ENCODE measurements at places on chromosomes 6 and 20.

GRCh38 chr6:28811873-28812272 is 111.9 kb downstream of the TRIM27 start:
- DNase-seq, result no peak

GRCh38 chr20:6122111-6122872 is 538 bp downstream of the FERMT1 start:
- DNase-seq, result no peak

GRCh38 chr6:88359530-88360202 is 193.5 kb upstream of the CNR1 start:
- no peak for DNase-seq

GRCh38 chr6:14857501-14857900 is 388.4 kb upstream of the JARID2 start:
- DNase-seq, result peak; percentile 46

DNA sequence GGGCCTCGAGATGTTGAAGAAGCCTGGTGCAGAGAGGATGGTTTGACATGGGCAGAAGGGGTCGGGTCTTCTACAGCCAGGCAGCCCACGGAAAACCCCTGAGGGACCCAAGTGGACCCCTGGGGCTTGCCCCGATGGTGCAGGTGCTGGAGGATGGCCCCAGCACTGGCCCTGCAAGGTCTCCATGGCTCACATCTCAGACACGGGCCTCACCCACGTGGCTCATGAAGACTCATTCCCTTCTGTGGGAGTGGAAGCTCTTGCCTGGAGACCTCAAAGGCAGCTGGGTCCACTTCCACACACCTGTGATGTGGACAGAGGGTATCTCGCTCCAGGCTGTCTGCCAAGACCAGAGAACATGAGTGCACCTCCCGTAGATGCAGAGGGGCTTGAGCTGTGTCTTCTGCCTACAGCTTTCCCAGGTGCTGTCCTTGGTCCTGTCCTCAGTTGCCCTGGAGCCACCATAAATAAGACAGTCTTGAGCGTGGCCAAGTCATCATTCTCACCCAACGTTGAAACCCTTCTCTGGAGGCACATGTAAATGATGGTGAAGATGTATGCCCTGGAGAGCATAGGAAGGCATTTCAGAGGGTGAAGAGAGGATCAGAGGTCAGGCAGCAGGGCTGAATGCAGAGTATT is 108.0 kb downstream of the SYNDIG1 start:
- DNase-seq, result no peak

DNA sequence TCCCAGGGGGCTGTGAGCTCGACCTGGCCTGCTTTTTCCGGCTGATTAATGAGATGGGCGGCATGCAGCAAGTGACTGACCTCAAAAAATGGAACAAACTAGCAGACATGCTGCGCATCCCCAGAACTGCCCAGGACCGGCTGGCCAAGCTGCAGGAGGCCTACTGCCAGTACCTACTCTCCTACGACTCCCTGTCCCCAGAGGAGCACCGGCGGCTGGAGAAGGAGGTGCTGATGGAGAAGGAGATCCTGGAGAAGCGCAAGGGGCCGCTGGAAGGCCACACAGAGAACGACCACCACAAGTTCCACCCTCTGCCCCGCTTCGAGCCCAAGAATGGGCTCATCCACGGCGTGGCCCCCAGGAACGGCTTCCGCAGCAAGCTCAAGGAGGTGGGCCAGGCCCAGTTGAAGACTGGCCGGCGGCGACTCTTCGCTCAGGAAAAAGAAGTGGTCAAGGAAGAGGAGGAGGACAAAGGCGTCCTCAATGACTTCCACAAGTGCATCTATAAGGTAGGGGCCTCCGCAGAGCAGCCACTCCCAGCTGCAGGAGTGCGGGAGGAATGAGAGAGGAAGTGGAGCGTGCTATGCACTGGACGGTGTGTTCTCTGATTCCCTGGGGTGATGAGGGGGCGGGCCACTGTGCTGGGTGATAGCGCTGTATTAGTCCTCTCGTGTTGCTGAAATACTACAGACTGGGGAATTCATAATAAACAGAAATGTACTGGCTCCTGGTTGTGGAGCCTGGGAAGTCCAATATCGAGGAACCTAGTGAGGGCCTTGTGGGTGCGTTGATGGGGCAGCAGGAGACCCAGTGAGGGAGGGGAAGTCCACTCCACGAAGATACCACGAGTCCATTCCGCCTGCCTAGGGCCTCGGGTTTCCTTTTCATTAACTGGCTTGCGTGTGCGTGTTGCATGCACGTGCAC is 161.7 kb downstream of the DTNBP1 start:
- DNase-seq, result no peak

- DNase-seq, result no peak
Observed at GRCh38 chr6:136351518-136352110, 62.0 kb upstream of the BCLAF1 start.

DNA sequence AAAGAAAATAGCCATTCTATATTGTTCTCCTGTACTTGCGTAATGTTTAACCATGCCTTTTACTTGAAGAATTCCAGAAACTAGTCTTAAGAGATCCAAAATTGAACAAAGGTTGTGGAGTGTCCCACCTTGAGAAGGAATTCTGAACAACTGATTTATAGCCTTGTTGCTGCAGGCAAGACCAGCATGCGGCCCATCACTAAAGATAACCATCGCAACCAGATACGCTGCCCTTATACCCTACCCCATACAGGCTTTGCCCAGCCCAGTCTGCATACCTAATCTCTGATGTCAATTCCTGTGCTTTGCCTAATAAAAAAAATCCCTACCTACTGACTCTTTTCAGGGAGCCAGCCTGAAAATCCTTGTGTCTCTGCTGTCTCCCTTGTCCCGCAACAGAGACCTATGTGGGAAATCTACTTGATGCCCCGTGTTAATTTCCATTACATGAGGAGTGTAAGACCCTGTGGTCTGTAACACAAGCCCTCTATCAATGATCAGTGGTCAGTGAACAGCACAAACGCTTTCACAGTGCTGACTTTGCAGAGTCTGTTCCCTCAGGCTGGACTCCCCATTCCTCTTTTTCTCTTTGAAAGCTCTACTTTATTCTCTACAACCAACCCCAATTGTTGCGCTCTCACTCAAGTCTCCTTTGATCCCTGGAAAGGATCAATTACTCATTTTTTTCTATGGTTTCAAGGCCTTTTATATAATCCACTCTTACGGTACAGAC is 125.7 kb upstream of the BTBD3 start:
- no peak for DNase-seq

- DNase-seq, result no peak
Observed at GRCh38 chr20:25361287-25361683, 29.4 kb downstream of the ABHD12 start.

DNA sequence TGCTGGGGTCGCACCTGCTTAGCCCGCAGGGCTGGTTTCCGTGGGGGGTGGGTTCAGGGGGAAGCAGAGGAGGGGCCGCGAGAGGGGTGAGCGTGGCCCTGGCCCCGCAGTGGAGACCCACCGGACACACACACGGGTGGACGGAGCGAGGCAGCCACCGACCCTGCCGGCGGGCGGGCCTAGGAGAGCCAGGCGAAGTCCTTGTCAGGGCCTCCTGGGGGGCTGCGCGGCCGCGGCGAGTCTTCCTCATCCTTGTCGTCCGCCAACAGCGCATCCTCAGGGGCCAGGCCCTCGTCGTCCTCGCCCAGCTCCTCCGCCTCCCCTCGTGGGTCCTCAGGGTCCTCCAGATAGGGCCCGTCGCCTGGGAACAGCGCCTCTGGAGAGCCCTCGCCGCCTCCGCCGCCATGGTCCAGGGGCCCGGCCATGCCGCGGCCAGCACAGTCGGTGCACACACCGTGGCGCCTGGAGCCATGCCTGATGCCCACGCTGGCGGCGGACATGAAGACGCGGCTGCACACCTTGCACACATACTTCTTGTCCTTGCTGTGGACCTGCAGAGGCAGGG is 7.3 kb downstream of the SLC2A4RG start:
- no peak for DNase-seq

- DNase-seq, result no peak
Observed at GRCh38 chr6:157450931-157451742, 70.1 kb downstream of the ZDHHC14 start.
